ENCODE measurements at places on chromosomes 5 and 9.

GRCh38 chr5:94749042-94749441, 130.6 kb downstream of the SLF1 start:
- DNase-seq: no peak

DNA sequence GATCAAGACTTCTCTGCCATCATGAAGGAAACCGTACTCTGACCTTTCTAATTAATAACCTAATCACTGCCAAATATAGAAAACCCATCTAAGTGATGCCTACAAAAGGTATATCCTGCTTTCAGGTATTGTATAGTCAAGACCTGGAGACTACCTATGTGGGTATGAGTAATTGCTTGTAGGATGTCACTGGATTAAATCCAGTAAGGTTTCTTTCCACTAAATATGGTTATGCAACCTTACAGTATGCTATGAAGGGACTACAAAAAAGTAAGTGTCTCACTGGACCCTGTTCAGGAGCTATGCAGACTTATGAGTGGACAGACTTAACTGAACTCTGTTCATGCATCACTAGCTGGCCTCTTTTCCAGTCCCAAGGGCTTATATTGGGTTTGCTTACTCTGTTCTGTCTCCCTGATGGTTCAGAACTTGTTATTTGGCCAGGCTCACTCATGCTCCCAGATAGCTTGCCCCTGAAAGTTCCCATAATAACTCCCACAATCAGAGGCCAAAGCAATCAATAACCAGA, 51.1 kb downstream of the PDE6A start:
- DNase-seq: no peak

- DNase-seq: no peak
Measured at GRCh38 chr9:34143116-34143515, 16.6 kb upstream of the DCAF12 start.

DNA sequence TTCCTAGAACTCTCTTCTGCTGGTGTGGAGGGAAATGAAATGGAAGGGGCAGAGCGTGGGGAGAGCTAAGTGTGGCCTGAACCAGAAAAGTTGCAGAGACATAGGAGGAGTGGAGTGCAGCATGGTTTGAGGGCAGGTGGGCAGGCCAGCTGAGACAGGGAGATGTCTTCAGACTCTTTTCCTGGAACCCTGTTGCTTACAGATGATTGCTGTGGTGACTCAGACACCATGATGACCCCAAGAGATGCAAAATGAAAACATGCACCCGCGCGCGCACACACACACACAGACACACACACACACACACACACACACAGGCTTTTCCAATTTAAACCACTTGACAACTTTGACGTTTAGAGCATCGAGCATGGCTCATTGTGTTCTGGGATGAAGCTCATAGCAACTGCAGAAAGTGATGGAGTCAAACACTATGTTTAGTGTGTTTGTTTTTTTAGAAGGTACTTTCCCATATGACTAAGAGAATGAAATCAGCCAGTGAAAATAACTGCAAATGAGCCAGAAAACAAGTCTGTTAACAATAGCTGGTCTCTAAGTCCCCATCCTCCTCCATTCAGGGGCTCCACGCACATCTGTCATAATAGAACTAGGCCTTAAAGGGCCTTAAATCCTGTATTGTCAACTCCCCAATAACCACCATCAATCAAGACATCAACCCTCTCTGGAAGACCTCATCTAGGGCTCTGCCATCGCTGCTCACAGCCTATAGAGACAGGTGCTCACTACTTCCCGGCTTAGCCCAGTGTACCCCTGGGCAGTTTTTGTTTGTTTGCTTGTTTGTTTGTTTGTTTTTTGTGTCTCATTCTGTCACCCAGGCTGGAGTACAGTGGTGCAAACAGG, 9.6 kb downstream of the TMOD1 start:
- peak; percentile 9 for DNase-seq
